ENCODE measurements at places on chromosomes 13 and 19.
A peak's percentile ranks its signal among the peaks of the same experiment; 100 is the strongest.

GRCh38 chr13:84973661-84974060, 825.6 kb downstream of the SLITRK6 start:
- DNase-seq: peak; percentile 9

- no peak for DNase-seq
Measured at GRCh38 chr13:103302676-103303075, 236.5 kb upstream of the SLC10A2 start.

- peak; percentile 81 for DNase-seq
Measured at GRCh38 chr19:7595466-7596133, at the start of gene CAMSAP3. TSS of gene CAMSAP3 (plus strand) at chr19:7595863. CDS start at chr19:7596003, 140 bp downstream.

GRCh38 chr13:61138857-61139256, 276.8 kb downstream of the PCDH20 start:
- DNase-seq: no peak

GRCh38 chr19:48553676-48554384, 1.9 kb downstream of the SULT2B1 start:
- peak; percentile 14 for DNase-seq

All from RPMI8226 (cell line).